ENCODE measurements at places on chromosomes 3 and 15.

DNA sequence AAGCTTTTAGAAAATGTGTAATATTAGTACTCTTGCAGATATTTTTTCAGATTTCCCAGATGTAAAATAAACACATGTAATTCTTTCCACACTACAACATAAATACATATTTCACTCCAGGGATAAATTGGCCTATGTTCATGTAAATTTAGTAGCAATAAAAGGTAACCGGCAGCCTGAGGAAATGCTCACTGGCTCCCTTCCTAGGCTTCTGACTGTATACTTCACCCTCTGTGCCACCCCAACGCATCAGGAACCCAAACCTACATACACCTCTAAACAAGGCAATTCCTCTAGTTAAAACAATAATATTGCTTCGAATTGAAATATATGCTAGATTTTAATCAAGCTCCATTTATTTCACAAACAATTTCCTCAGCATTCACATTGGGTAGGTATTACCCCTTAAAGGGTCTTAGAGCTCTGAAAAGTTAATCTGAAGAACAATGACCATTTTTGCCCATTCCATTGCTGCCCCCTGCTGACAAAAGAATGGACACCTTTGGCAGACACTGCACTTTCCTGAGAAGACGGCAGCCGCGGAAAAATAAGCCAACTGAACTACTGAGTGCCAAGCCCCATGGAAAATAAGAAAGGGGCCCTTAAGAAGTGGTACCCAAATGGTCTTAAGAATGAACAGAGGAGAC lies 212.5 kb downstream of the OSBPL10 start:
- peak; percentile 56 for DNase-seq

DNA sequence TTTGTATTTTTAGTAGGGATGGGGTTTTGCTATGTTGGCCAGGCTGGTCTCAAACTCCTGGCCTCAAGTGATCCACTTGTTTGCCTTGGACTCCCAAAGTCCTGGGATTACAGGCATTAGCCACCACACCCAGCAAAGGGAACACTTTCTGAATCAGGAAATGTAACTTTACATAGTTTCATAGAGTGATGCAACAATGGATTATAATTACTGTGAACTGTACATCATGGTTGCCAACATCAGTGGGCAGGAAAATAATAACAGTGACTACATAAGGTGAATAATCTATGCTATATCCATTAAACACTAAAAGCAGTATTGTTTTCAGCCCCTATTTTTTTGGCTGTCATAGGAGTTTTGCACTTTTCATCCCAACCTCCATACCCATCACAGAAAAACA lies 5.0 kb upstream of the KPNA1 start:
- DNase-seq = peak; percentile 41

DNA sequence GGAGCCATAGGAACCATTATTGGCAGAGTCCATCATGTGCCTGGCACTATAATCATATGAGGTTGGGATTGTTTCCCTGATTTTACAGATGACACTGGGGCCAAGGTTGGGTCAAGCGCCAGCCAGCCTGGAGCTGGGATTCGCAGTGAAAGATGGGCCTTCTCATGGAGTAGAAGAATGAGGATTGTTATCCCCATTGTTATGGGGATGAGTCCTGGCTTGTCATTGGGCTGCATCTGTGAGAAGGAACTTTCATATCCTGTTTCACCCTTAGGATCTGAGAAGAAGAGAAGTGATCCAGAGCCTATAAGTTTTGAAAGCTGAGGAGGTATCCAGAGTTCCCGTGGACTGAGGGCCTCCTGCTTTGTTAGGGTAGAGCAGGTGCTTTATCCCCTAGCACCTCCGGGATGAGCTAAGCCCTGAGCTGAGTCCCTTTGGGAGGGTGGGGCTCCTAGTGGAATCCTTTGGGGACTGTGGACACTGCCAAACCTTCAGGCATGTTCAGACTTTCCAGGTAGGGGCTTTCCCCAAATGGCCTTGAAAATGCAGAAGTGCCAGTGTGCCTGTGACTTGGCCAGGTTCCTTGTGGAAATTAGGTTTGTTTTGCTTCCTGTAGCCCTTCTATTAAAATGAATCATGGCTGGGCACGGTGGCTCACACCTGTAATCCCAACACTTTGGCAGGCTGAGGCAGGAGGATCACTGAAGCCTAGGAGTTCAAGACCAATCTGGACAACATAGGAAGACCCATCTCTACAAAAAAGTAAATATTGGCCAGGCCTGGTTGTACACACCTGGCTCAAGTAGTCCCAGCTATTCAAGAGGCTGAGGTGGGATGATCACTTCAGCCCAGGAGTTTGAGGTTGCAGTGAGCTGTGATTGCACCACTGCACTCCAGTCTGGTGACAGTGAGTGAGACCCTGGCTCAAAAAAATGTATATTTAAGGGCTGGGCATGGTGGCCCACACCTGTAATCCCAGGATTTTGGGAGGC lies 30.2 kb upstream of the BSN start:
- DNase-seq = no peak

DNA sequence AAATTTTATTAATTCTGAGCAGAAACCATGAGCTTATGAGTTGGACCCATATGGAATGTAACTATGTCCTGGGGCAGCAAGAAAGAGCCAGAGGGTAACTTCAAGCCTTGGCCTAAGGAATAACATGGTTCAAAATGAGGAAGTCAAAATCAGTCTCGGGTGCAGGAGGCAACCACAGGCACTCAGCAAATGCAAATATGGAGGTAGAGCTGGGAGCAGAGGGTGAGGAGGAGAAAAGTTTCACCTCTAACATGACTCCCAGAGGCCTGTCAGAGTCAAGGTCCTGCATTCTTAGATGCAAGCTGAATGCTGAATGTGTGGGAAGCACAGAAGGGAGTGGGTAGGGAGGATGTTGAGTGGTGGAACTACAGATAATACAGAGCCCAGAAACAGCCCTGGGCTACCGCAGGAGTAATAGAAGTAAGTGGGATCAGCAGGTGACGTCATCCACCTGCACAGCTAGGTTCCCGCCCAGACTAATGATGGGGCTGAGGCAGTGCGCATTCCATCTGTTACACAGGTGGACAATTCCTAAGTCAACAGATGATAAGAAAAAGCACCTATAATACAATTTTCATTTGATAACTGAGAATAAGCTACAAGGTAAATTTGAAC lies 279.8 kb upstream of the ARRDC4 start:
- no peak for DNase-seq

GRCh38 chr3:128205558-128206145 lies 52.4 kb downstream of the EEFSEC start:
- no peak for DNase-seq
